Frontal cortex (tissue), 4 donors: ENCODE measurements at places on chromosomes 5 and 9.

GRCh38 chr5:53556001-53556400 is 4.4 kb upstream of the NDUFS4 start:
- DNase-seq = no peak

- no peak for DNase-seq
These were observed at the start of gene MAMDC4 for GRCh38 chr9:136851941-136852663. MAMDC4 (plus strand) TSS chr9:136852346; CDS start chr9:136852417, 71 bp downstream.

DNA sequence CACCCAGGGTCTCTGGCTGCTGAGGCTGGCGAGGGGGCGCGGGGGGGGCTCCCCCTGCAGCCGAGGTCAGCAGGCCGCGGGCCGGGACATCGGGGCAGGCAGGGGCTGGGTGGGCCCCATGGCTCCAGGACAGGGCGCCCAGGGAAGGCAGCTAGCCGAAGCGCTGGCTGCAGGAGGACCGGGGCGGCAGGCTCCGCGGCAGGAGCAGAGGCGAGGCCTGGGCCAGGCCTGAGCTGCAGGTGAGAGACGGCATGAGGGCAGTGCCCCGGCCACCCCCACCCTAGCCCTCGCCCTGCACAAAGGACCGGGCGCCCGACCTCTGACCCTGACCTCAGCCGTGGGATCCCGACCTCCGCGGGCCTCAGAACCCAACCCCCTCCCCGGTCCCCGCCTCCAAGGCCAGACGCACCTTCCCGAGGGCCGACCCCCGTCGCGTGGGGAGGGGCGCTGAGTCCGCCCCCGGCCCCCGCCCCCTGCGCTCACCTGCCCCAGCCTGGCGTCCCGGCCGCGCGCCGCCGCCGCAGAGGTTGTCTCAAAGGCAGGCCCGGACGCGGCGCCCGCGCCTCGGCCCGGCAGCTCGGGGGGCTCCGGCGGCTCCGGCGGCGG is 431 bp downstream of the RNF208 start:
- no peak for DNase-seq

GRCh38 chr5:171313481-171314206 is 4.6 kb downstream of the TLX3 start:
- no peak for DNase-seq
